ENCODE measurements at places on chromosomes 6 and 20.

- no peak for DNase-seq
Measured at GRCh38 chr6:123027408-123027807, 31.4 kb downstream of the CLVS2 start.

- DNase-seq: no peak
Measured at GRCh38 chr20:23923311-23923710, 43.8 kb upstream of the CST5 start.

DNA sequence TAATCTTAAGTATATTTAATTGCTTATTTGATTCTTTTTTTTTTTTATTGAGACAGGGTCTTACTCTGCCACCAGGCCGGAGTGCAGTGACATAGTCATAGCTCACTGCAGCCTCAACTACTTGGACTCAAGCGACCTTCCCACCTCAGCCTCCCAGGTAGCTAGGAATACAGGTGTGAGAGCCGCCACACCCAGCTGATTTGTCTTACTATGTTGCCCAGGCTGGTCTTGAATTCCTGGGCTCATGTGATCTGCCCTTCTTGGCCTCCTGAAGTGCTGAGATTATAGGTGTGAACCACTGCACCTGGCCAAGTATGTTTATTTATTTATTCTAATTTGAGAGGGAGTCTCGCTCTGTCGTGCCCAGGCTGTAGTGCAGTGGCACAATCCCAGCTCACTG, 38.2 kb downstream of the PTPN1 start:
- DNase-seq: no peak

GRCh38 chr6:69220375-69220774, 576.4 kb downstream of the LMBRD1 start:
- no peak for DNase-seq

DNA sequence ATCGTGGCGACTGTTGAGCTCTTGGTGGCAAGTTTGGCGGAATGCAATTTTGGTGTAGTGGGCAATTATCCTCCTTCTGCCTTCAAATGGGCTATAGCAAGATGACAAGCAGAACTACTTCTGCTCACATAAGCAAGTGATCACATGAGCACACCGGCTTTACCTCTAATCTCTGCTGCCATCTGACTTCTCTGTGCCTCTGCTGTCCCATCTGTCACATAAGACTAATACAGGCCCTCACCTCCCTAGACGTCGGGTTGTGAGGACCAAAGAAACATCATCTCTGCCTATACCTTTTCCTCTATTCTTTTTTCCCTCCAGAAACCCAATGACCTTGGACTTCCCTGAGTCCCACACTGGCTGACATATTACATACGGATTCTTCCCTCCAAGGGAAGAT, 13.3 kb upstream of the WTAP start:
- no peak for DNase-seq

- no peak for DNase-seq
Measured at GRCh38 chr6:32184084-32184640, at the start of gene AGER. AGER (minus strand) TSS chr6:32184253; CDS start chr6:32184222, 31 bp downstream.

- DNase-seq: no peak
Measured at GRCh38 chr6:99331531-99331930, 17.9 kb downstream of the FAXC start.

DNA sequence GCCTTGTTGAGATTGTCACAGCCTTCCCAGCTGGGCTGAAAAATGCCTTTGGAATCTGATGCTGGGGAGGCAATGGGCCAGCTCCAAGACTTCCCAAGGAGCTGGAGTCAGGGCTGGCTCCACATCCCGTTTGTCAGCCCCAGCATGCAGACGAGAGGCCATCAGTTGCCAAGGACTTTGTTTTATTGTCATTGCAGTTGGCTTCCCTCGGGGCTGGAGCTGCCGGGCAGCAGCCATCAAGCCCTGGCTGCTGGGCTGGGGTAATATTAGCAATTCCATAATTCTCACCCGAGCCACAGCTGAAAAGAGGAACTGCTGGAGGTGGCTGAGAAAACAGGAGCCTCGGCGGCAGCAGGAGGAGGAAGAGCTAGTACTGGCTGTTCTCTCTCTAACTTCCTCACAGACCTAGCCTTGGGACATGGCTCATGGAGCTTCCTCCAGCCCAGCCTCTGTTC, 182.5 kb downstream of the CDC5L start:
- no peak for DNase-seq

DNA sequence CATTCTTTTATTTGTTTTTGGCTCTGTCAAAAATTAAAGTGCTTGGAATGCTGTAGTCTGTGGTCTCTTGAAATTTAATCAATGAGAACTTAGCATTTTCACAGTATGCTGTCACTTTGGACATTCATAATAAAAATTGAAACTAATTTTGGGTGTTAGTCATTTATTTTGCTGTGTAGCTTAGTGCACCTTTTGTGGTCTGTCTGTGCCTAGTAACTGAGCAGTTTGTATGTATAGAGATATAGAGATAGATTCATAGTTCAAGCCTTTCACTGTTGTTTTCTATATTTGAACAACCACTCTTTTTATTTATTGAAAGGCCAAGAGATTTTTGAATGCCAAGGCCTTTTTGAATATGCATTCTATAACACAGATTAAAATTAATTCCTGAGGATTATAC, 86.4 kb upstream of the TIAM2 start:
- no peak for DNase-seq

Measured in hematopoietic multipotent progenitor cell treated with erythropoietin and hydrocortisone succinate and interleukin-3 and kit ligand, for 15 days (in vitro differentiated cells).